ENCODE measurements at places on chromosomes 5 and 9.

GRCh38 chr5:167861129-167861927 is 430.1 kb upstream of the WWC1 start:
- DNase-seq: no peak

DNA sequence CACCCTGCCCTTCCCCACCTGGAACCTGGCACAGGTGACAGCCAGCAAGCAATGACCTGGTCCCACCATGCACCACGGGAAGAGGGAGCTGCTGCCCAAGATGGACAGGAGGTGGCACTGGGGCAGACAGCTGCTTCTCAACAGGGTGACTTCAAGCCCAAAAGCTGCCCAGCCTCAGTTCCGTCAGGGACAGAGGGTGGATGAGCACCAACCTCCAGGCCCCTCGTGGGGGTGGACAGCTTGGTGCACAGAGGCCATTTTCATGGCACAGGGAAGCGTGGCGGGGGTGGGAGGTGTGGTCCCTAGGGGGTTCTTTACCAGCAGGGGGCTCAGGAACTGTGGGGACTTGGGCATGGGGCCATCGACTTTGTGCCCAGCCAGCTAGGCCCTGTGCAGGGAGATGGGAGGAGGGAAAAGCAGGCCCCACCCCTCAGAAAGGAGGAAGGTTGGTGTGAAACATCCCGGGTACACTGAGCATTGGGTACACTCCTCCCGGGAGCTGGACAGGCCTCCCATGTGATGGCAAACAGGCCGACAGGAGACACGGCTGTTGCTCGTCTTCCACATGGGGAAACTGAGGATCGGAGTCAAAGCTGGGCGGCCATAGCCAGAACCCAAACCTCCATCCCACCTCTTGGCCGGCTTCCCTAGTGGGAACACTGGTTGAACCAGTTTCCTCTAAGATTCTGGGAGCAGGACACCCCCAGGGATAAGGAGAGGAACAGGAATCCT is 1.9 kb downstream of the CEL start:
- DNase-seq: no peak

GRCh38 chr9:84858364-84858763 is 188.8 kb downstream of the NTRK2 start:
- no peak for DNase-seq

GRCh38 chr5:151709109-151709735 is 22.5 kb upstream of the SPARC start:
- DNase-seq: no peak

DNA sequence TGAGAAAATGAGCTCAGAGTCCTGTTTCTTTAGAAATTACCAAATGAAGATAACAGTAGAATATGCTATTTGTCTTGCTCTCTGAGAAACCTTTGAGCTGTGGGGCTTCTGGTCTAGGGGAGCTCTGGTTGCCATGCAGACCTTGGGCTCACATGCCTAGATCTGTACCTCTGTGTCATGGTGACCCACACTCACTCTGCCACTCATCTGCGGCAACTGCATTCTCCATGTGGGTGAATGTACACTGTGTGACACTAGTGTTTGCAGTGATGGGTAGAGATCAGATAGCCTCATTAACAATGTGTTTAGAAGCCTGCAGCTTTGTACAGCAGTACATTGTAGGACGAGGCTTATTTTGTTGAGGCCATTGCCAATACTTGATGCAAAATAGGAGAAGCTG is 521.2 kb downstream of the CHSY3 start:
- DNase-seq: no peak

DNA sequence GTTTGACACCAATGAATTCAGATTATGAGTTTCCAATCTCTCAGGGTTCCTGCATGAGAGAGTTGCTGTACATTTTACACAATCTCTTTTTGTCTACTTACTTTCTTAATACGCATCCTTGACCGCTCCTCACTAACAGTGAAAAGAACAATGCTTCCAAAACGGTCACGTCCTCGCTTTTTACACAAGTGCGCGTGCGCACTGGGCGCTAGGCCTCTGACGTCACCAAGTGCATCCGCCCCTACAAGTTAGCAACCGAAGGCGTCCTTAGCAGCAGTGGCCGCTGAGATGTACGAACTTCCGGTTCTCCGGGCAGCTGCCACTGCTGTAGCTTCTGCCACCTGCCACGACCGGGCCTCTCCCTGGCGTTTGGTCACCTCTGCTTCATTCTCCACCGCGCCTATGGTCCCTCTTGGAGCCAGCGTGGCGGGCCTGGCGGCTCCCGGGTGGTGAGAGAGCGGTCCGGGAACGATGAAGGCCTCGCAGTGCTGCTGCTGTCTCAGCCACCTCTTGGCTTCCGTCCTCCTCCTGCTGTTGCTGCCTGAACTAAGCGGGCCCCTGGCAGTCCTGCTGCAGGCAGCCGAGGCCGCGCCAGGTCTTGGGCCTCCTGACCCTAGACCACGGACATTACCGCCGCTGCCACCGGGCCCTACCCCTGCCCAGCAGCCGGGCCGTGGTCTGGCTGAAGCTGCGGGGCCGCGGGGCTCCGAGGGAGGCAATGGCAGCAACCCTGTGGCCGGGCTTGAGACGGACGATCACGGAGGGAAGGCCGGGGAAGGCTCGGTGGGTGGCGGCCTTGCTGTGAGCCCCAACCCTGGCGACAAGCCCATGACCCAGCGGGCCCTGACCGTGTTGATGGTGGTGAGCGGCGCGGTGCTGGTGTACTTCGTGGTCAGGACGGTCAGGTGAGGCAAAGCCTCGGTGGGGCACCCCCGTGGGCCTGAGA is at the start of gene FAM174A:
Gene FAM174A, plus strand, starts transcription at position 315 of the 946 bp plus-strand sequence. Its CDS starts 157 bp downstream, at position 472.
- DNase-seq: peak; percentile 93

DNA sequence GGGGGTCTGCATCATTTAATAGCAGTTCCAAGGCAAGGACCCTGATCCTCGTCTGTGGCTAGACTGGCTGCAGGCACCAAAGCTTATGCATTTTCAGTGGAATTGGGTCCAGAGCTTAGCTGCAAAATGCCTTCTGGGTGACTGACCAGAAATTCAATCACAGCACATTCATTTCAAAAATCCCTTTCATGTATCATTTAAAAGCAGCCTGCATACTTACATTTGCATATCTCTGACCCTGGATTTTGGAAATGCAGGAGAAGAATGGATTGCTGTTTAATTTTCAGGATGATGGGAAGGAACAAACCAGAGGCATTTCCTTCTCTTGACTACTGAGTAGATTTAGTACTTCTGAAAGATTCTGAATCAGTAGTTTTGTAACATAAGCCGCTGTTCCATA is 122.8 kb downstream of the PPP2R2B start:
- no peak for DNase-seq

GRCh38 chr5:37478121-37478894 is 99.2 kb downstream of the WDR70 start:
- no peak for DNase-seq

- no peak for DNase-seq
Observed at GRCh38 chr9:89179895-89180734, 1.5 kb upstream of the SHC3 start.

All from activated CD8-positive, alpha-beta memory T cell treated with anti-CD3 and anti-CD28 coated beads for 1 hour (primary cell).